Cerebellar nuclear complex (tissue), 1 donor: ENCODE measurements at places on chromosomes 12 and 14.

DNA sequence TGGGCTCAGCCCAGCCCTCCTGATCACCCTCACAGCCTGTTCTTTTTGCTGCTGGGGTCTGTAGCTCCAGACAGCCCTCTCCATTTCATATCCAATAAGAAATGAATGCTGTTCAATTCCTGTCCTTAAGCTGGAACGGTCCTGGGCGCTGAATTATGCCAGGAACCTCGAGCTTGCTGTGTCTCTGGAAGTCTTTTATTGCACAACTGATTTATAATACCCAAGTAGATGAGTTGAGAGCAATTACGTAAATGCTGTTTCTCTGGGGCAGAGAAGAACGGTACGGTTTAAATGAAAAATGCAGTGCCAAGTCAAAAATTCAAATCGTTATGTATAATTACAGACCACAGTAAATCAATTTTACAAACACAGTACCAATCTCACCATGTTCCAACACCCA lies 161.0 kb downstream of the SAMD4A start:
- DNase-seq = no peak

DNA sequence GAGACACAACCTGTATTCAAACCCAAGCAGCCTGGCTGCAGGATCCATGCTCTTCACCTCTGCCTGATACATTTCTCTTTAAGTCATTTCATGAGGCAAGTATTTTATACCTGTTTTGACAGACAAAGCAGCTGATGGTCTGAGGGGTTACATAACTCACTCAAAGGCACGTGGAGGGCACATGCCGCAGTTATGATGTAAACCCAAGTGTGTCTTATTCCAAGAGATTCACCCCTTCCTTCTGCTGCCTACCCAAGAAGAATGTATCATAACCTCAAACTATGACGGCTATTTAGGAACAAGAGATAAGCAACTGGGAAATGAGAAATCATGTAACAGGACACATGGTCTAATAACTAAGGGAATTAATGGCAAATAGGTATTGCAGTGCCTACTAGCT lies 329.8 kb upstream of the TMPO start:
- no peak for DNase-seq

DNA sequence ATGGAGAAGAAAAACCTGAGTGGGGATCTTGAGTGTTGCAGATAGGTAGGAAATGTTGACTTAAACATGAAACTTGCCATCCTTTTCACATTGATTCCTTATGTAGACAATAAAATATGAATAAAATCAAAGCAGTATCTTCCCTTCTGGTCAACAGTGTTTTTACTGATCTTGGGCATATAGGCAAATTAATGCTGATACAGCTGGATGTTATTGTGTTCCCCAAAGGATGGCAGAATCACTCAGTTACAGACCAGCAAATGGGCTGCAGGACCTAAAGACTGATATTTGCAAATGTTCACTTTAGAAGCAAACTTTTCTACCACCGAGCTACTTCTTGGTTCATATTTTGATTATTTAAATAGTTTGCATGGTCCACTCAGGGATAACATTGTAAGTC lies 33.9 kb downstream of the MTHFD1 start:
- no peak for DNase-seq

- DNase-seq = no peak
These were observed 26.4 kb upstream of the ZFP36L1 start for GRCh38 chr14:68819260-68819691.

GRCh38 chr14:38696925-38697324 lies 406.1 kb downstream of the SEC23A start:
- no peak for DNase-seq

DNA sequence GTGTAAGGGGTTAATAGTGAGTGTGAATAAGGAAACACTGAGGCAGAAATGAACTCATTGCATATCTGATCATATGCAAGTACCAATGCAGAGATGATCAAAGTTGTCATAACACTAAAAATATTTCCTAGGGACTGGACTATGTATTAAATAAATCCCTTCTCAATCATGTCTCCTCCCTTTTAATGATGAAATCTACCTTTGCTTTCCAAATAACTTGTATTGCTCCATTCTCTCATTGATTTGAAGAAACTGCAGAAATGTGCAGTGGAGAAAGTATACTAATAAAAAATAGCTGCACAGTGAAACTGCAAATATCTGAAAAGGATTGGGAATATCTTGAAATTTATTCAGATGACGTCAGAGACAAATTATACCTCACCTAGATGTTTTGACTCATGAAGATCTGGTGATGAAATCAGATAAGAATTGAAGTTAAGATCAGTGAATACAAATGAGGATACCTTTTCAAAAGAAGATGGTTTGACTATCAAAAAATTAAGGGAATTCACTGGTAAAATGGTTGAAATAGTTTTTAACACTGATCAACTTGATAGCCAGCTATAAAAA lies 1264.9 kb upstream of the USP15 start:
- DNase-seq = no peak

- no peak for DNase-seq
These were observed 218.4 kb downstream of the ADAMTS20 start for GRCh38 chr12:43333644-43334043.

DNA sequence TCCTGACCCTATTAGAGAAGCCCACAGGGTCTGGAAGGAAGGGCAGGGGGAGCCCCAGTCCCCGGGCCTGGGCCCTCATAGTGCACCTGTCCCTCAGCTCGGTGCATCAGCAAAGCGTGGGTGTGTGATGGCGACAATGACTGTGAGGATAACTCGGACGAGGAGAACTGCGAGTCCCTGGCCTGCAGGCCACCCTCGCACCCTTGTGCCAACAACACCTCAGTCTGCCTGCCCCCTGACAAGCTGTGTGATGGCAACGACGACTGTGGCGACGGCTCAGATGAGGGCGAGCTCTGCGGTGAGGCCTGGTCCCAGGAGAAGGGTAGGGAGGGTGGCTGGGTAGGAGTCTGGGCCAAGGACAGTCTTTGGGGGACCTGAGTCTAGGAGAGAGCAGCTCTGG lies 26.3 kb upstream of the LRP1-AS start:
- no peak for DNase-seq

DNA sequence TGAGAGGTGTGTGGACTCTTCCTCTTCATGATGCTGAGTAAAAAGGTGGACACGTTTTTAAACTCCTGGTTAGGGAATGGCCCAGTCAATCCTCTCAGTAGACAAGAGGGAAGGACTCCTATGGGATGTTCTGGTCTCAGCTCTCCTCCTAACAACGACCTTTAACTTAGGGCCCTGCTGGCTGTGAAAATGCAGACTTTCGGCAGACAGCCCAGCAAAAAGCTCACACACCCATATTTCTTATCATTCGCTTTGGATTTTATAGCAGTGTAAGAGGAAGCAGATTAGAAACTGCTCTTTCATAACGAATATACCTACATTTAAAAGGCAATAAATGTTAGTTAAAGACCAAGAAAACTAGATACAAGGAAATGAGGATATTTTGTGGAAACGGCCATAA lies 18.0 kb upstream of the YARS2 start:
- no peak for DNase-seq

- no peak for DNase-seq
These were observed 49.9 kb downstream of the ITPR2 start for GRCh38 chr12:26783131-26783526.

GRCh38 chr12:128783129-128783574 lies 40.6 kb downstream of the SLC15A4 start:
- no peak for DNase-seq

GRCh38 chr12:64390275-64390851 lies at the start of gene C12orf56:
C12orf56 (minus strand) TSS chr12:64390758; CDS start chr12:64390565, 193 bp downstream.
- DNase-seq = no peak

GRCh38 chr12:95385246-95386035 lies 88.5 kb upstream of the METAP2 start:
- peak; percentile 2 for DNase-seq

DNA sequence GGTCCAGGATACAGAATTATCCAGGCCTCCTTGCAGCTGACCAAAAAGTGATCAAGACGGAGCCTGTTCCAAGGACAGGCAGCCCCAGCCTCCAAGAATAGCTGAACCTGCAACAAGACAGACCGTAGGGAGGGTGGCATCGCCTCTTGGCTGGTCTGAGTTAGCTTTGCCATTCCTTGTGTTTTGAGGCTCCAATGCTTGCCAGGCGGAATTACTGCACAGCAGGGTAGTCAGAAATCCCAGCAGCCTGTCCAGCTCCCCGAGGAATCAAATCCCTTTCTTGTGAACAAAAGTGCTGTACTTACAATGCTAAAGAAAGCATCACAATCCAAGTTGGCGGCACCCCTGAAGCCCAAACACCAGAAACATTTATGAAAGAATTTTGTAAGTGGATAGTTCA lies 246.9 kb downstream of the TMEM132C start:
- no peak for DNase-seq

- no peak for DNase-seq
These were observed 46.5 kb upstream of the SAV1 start for GRCh38 chr14:50714450-50715073.

DNA sequence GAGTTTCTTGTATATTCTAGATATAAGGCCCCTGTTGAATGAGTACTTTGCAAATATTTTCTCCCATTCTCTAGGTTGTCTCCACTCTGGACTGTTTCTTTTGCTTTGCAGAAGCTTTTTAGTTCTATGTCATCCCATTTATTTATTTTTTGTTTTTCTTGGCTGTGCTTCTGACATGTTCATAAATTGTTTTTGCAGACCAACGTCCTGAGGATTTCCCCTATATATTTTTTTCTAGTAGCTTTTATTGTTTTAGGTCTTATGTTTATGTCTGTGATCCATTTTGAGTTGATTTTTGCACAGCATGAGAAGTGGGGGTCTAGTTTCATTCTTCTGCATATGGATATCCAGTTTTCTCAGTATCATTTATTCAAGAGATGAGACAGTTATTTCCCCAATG lies 70.4 kb upstream of the BTG1 start:
- DNase-seq = no peak

DNA sequence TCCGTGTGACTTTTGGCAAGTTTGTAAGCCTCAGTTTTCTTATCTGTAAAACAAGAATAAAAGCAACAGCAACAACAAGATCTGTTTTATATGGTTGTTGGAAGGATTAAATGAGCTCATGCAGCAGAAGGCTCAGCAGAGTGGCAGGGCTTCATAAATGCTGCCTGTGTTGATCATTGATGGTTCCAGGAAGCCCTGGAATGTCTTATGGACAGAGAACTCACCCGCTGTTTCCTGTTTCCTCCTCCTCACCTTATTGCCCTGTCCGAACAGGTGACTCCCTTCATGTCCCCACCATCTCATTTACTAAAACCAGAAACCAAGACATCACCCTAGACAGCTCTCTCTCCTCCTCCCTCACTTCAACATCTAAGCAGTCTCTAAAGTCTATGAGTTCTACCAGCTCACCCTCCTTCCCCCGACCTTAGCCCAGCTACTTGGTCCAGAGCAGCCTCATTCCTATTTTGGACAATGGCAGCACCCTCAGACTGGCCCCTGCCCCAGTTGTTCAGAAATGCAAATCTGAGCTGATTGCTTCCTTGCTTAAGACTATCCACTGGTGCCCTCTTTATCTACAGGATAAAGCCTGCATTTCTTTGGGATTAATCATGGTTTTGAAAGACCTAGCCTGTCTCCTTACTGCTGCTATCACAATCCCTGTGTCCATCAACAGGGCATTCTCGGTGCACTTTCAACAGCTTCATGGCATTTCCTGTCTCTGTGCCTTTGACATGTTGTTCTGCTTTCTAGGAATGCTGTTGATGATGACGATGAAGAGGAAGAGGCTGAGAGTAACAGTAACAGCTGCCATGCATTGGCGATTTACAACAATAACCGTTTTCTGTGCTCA lies 21.4 kb upstream of the GSG1 start:
- DNase-seq = no peak

DNA sequence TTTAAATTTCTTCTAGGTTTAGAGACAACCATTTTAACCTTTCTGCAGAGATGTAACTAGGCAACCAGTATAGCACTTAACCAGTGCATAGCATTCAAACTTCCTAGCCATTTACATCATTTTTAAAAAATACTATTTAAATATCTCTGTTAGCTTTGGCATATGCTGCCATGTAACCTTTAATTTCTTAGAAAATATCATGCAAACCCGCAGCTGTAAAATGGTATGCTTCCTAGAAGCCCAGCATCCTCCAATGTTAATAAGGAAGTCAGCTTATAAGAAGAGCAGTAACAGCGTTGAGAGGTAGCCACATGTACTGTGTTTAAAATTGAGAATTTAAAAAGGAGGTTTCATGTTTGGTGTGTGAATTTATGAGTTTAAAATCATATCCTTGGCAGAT lies 22.8 kb downstream of the GNG2 start:
- no peak for DNase-seq

GRCh38 chr12:95169368-95169767 lies 47.9 kb downstream of the FGD6 start:
- DNase-seq = no peak

GRCh38 chr12:51630986-51631385 lies 40.0 kb downstream of the SCN8A start:
- no peak for DNase-seq

DNA sequence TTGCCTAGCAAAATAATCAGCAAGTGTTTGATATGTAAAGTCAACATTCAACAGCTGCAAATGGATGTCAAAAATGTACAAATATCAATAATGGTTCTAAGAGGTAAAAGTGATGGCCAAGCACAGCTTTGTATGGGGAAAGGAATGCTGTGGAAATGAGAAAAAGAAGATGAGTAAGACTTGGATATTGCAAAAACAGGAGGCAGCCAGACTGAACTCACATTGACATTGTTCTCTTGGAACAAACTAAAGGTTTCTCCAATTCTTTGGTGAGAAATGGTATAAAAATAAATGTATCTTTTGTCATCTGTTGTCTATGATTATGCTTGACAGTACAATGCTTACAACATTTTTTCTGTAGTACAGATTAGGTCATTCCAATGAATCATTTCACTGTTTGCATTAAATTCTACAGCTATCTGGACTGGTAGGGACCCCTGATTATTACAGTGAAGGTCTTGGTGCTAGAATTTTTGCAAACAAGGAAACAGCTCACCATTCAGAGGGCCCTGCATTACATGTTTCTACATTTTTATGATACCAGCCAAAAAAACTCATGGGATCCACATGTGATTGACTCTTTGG lies 465.7 kb downstream of the NOVA1 start:
- DNase-seq = no peak

DNA sequence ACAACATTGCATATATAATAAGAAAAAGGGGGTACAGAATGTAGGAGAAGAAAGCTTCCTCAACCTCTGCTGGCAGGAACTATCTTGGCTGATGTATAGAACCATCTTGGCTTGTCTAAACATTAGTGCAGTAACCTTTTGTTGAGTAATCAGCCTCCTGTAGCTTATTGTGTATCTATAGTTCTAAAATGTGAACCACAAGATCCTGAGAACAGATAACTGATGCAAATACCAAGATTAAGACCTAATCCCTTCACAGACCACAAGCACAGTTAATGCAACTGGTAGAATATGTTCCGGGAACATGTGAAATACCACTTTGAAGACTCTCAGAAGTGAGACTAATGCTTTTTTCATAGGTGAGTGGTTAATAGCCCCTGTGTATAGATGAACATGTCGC lies 50.7 kb upstream of the KCNC2 start:
- DNase-seq = no peak

- DNase-seq = no peak
These were observed 1.8 kb upstream of the RNU7-1 start for GRCh38 chr12:6941782-6942181.

GRCh38 chr14:56422221-56422620 lies 157.4 kb upstream of the TMEM260 start:
- DNase-seq = no peak

GRCh38 chr14:88380405-88380804 lies 5.1 kb upstream of the SPATA7 start:
- peak; percentile 21 for DNase-seq
